CD14-positive monocyte (primary cell): ENCODE measurements at places on chromosomes 6 and 20.

GRCh38 chr6:124872361-124873065, 89.7 kb upstream of the RNF217 start:
- no peak for DNase-seq

- no peak for DNase-seq
Observed at GRCh38 chr6:160431226-160431625, 83.0 kb downstream of the SLC22A3 start.

DNA sequence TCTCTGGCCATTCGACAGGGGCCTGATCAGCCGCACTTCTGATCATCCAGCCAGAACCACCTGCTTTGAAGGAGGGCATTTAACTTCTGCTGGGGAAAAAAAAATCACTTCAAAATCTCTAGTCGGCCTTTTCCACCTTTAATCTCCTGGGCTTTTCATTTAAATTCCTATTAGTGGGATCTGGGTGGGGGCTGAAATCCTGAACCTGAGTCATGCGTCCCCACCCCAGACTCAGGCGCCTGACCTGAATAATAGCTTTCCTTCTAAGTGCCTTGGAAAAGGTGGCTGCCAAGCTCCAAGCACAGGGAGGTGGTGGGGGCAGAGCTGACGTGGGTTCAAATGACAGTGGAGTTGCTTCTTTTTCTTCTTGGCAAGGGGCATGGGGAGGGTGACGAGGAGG, 246.0 kb upstream of the EXOC2 start:
- DNase-seq: no peak

GRCh38 chr6:53322188-53323029, 26.3 kb downstream of the ELOVL5 start:
- DNase-seq: peak; percentile 16
